ENCODE measurements at places on chromosomes 2 and 18.

DNA sequence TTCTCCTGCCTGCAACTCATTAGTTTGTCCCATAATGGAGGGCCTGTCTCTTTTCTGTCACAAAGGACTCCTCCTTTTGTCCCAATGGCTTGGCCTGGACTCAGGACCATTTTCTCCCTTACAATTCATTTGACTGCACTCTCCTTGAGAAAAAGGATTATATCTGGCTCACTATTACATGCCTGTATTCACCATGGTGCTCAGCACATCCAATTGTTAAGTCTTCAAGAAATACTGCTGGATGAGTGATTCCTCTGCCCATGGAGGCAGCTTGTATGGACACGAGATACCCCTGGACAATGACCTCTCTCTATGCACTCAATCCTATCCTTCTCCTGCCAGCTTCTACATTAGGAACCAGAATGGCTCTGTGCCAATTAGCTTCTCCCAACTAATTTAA lies 47.0 kb downstream of the CHST9 start:
- DNase-seq, result no peak

GRCh38 chr2:238861766-238862315 lies 14.0 kb downstream of the TWIST2 start:
- DNase-seq, result no peak

- no peak for DNase-seq
Observed at GRCh38 chr18:79987566-79987965, 797 bp downstream of the TXNL4A start.

- DNase-seq, result no peak
Observed at GRCh38 chr18:212780-213179, 54.4 kb downstream of the USP14 start.

DNA sequence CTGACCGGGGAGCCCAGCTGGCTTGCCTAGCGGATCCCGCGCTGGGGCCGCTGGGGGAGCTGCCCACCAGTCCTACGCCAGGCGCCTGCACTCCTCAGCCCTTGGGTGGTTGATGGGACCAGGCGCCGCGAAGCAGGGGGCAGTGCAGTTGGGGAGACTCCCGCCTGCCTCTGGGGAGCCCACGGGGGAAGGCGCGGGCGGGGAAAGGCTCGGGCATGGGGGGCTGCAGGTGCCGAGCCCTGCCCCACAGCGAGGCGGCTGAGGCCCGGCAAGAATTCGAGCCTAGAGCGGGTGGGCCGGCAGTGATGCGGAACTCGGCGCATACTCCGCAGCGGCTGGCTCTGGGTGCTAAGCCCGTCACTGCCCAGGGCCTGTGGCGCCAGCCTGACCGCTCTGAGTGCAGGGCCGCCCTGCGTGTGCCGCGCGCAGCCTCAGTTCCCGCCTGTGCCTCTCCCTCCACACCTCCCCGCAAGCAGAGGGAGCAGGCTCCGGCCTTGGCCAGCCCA lies 249.1 kb upstream of the TEKT4 start:
- no peak for DNase-seq

DNA sequence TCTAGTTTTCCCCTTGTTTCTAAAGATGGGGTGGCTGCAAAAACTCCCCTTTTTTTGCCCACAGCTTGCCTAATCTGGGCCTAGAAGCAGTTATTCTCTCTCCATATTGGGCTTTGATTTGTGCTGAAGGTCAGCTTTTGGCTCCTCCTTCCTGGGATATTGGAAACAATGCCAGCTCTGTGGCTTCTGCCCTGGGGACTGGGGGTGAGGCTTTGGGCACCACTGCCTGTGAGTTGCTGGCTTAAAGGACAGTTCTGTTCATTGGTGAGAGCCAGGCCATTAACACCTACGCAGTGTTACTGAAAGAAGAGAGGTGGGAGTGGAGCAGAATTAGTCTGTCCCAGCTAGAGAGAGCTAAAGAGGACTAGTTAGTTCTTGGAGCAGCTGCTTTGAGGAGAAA lies 4.3 kb downstream of the UBXN2A start:
- no peak for DNase-seq

- no peak for DNase-seq
Observed at GRCh38 chr2:69945441-69945840, 16.0 kb downstream of the ASPRV1 start.

- DNase-seq, result peak; percentile 11
Observed at GRCh38 chr2:30664761-30665358, 142.4 kb downstream of the CAPN13 start.

DNA sequence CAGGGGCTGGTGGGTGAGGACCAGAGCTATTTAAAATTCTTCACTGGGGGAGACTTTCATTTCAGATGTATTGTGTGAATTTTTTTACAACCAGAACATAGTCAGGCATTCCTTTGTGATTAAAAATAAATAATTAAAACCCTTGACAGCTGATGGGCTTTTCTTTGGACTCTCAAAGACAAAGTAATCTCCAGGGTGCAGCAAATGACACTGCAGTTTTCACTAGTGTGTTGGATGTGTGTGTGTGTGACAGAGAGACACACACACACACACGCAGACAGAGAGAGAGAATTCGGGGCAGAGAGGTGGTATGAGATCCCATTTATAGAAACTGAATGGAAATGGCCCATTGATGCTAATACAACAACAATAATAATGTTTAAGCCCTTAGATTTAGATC lies 10.3 kb upstream of the GALNT14 start:
- no peak for DNase-seq

GRCh38 chr2:58688813-58689212 lies 447.7 kb upstream of the FANCL start:
- DNase-seq, result no peak

GRCh38 chr2:72952110-72952823 lies 34.9 kb downstream of the EMX1 start:
- DNase-seq, result no peak

- DNase-seq, result no peak
Observed at GRCh38 chr2:109098251-109098920, 30.6 kb upstream of the SH3RF3 start.

DNA sequence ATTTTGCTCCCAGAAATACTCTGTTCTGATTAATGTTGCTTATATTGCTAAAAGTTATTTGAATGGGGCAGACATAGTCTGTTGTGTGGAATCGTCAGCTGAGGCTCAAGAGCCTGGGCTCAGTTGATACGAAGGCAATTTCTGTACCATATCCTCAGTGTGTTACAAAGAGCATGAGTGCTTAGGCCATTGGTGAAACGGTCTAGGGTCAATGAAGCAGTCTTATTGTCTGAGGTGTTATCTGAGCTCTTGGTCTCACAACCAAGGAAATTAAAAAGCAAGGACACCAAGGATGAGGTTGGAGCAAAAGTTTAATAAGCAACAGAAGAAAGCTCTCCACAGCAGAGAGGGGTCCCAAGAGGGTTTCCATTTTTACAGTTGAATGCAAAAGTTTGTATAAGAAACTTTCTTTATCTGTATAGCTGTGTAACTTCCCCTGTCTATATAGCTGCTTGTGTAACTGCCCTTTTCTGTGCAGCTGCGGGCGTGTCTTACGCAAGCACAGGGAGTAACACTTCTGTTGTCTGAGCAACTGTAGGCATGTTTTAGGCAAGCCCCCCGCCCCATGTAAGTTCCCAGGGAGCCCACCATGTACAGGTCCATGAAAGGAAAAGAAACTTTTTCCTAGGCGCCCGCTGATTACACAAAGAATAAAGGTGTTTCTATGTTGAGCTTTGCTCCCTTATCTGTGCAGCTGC lies 40.6 kb upstream of the DSC1 start:
- no peak for DNase-seq

DNA sequence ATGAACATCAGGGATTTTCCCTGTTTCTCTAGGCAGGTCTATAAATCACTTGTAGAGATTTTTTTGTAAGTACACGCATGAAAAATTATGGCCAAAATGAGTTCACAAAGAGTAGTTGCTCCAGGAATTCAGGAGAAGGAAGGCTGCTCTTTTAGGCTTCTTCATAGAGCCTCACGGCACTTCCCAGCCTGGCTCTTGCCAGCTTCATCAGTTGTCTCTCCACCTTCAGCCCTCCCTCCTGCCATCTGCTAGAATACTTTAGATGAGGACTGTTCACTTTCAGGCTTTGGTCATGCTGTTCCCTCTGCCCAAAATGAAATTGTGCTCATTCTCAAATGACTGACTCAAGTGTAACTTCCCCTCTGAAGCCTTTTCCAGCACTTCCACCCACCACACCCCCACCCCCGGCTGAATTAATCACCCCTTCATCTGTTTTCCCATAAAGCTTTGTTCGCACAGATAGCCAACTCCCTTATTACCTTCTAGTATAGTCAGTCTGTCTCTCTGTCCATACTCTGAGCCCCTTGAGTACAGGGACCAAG lies 1.8 kb upstream of the ABCA12 start:
- DNase-seq, result no peak

DNA sequence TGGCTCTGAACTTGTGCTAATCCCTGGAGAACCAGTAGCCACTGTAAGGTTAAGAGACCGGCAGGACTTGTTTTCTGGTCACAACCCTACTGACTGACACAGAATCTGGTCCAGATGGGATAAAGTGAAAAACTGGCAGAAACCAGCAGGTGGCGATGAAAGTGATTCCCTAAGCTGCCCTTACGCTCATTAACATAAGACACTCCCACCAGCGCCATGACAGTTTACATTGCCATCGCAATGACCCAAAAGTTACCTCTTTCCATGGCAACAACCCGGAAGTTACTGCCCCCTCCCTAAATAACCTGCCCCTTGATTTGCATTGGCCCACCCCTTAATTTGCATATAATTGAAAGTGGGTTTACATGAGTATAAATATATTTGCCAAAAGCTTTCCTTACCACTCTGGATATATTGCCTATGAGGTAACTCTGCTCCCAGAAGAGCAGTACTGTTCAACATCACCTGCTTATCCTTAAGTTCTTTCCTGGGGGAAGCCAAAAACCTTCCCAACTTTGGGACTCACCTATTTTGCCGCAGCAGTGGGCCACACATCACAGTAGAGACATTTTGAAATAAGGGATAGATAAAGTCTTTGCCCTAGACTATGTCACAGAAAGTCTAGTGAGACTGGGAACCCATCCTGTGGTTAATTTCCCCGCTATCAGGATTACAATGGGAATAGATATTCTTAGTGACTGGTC lies 35.8 kb upstream of the AFF3 start:
- no peak for DNase-seq

- DNase-seq, result no peak
Observed at GRCh38 chr2:196504788-196505187, 134.7 kb upstream of the CCDC150 start.

DNA sequence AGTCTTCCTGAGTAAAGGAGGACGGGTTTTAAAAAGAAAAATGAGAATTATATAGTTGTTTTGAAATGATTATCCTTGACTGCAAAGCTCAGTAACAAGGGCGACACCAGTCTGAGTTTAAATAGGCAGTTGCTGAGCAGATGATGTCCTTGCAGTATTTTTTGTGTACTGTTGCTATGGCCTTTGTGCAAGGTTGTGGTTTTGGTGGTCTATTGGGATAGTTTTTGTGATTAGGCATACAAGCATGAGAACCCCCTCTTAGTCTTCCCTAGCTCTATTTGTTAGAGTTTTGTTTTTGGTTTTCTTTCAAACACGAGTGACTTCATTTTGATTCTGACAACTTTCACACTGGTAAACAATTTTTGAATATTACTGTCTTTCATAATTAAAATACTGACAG lies 64.1 kb downstream of the TAF4B start:
- DNase-seq, result no peak

- DNase-seq, result no peak
Observed at GRCh38 chr18:10892786-10893185, 256.6 kb downstream of the PIEZO2 start.

DNA sequence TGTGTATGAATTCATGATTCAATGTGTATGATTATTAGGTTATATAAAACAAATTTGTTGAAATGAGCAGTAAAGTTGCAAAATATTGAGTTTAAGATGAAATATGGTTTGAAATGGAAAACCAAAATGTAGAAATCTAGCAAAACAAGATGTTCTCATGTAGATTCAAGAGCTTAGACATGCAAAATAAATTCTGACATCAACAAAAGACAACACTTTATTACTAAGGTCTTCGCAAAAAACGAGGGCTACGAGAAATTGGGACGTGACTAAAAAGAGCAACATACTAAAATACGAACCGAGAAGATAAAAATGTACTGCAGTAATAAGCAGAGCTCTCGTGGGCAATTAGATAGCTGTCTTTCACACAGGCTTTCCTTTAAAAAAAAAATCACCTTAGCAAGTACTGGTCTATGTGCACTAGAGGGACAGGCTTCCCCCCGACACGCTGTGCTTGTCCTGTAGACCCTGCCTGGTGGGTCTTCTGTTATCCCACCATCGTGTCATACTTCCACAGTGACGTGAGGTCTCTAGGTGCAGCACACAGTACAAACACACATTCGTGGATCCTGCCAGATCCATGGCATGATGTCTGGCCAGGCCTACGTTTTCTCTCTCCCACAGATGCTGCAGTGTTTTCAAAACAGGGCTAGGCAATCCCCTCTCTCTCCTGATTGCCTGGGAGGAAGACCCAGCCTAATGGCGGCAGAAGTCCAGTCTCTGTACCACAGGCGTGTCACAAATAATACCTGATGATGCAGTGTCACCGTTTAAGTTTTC lies 240.8 kb downstream of the TCF4 start:
- DNase-seq, result no peak

DNA sequence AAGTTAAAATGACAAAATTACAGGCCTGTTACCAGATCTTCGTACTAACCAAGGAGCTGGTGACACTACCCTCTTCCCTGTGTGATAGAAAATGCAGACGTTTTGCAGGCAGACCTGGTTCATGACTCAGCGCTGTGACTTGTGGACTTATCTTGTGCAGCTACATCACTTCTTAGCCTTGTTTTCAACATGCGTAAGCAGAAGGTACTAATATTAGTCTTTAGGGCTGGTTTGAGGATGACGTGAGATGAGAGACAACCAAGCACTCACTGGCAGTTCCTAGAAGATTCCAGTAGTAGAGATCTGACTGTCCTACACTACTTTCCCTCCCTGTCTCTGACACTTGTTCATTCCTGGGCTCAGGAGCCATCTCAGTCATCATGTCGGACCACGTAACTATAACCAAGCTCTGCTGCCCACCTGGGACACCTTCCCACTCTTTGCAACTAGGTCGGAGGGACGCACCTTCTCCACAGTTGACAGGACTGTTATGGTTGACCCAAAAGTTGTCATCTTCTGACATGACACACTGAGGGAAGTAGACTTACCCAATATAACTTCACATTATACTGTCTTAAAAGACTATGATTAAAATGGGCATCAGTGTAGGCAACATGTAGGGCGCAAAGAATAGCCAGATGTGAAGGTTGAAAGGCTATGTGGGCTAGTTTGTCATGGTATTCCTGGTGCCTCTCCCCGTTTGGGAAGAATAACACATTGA lies 64.8 kb downstream of the TNFRSF11A start:
- no peak for DNase-seq

GRCh38 chr2:208033701-208034502 lies 8.6 kb upstream of the PLEKHM3 start:
- no peak for DNase-seq

- no peak for DNase-seq
Observed at GRCh38 chr18:54752185-54752584, 76.1 kb upstream of the RAB27B start.

GRCh38 chr2:142992840-142993239 lies 115.4 kb downstream of the KYNU start:
- DNase-seq, result no peak

GRCh38 chr18:50724751-50725151 lies 95.1 kb downstream of the MRO start:
- DNase-seq, result no peak

GRCh38 chr2:5877360-5877759 lies 185.2 kb downstream of the SOX11 start:
- no peak for DNase-seq

Measured in stimulated activated CD8-positive, alpha-beta memory T cell treated with anti-CD3 and anti-CD28 coated beads, Interleukin-4, amount 100 ng/mL, for 24 hours (primary cell).